Smooth muscle cell of trachea (primary cell): ENCODE measurements at places on chromosomes 5 and 9. TPM values are rescaled to one million over a fixed set of nuclear protein-coding genes. Genes with fewer than 3 reads are reported as not detected.

FBP1 gene
- not detected in 2 replicates for total RNA-seq

WDR38 gene
- not detected in 2 replicates for total RNA-seq

SHOC1 gene
- under 0.01 and 0.17 TPM in 2 replicates for total RNA-seq

NOXA1 gene
- 0.73 and 1.7 TPM in 2 replicates for total RNA-seq

PCDHGB2 gene
- total RNA-seq = 5.1 TPM in 2 replicates

ADRB2 gene
- total RNA-seq = 1.3 and 2.2 TPM in 2 replicates

ZNF658 gene
- total RNA-seq = 6.1 and 8.0 TPM in 2 replicates

CDC25C gene
- total RNA-seq = 0.66 and 13.7 TPM in 2 replicates

PAEP gene
- not detected in 2 replicates for total RNA-seq

OTP gene
- total RNA-seq = not detected in 2 replicates

MZB1 gene
- total RNA-seq = not detected in 2 replicates

PCDHGA8 gene
- 3.9 and 5.6 TPM in 2 replicates for total RNA-seq

ZNF618 gene
- 10.4 and 12.9 TPM in 2 replicates for total RNA-seq

TMEM174 gene
- total RNA-seq = not detected in 2 replicates

PCDHGA5 gene
- 2.8 and 3.5 TPM in 2 replicates for total RNA-seq

TLX3 gene
- not detected in 2 replicates for total RNA-seq

C1QTNF3 gene
- 0.99 and 1.5 TPM in 2 replicates for total RNA-seq

ENG gene
- 36.8 and 37.1 TPM in 2 replicates for total RNA-seq

NUTM2F gene
- not detected in 2 replicates for total RNA-seq
